Hematopoietic multipotent progenitor cell treated with erythropoietin and hydrocortisone succinate and interleukin-3 and kit ligand, for 4 days (in vitro differentiated cells): ENCODE measurements at places on chromosomes 2 and 18.

- DNase-seq: no peak
Observed at GRCh38 chr18:62438018-62438329, 84.9 kb upstream of the ZCCHC2 start.

- DNase-seq: no peak
Observed at GRCh38 chr2:12457831-12458230, 258.9 kb upstream of the TRIB2 start.

GRCh38 chr18:57443702-57444101 is 8.5 kb downstream of the ONECUT2 start:
- no peak for DNase-seq

- no peak for DNase-seq
Observed at GRCh38 chr2:99609851-99610381, 120.1 kb upstream of the REV1 start.

DNA sequence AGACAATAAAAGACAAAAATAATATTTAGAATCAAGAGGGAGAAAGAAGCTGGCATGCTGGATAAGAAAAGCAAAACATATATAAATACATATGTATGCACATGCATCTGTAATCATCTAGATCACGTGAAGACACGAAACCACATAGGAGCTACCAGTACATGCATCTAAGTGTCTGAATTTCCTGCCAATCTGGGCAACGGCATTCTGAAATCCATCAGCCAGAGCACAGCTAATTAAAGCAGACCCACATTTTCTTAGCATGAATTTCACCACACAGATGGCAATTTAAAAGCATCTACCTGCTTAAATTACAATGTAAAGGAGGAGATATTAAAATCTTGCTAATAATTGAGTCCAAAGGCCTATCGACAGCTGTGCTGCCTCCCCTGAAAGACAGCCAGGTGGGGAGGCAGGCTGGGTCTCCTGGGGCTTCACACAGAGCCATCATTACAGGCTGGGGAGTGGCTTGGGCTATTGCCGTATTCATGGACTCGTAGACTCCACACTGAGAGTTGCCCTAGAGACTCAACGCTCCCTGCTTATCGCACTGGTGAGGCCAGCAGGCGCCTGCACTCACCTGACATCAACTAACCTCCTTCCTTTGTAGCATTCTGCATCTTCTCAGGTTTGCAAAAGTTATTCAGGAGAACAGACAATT is 272.5 kb upstream of the PXDN start:
- DNase-seq: no peak

DNA sequence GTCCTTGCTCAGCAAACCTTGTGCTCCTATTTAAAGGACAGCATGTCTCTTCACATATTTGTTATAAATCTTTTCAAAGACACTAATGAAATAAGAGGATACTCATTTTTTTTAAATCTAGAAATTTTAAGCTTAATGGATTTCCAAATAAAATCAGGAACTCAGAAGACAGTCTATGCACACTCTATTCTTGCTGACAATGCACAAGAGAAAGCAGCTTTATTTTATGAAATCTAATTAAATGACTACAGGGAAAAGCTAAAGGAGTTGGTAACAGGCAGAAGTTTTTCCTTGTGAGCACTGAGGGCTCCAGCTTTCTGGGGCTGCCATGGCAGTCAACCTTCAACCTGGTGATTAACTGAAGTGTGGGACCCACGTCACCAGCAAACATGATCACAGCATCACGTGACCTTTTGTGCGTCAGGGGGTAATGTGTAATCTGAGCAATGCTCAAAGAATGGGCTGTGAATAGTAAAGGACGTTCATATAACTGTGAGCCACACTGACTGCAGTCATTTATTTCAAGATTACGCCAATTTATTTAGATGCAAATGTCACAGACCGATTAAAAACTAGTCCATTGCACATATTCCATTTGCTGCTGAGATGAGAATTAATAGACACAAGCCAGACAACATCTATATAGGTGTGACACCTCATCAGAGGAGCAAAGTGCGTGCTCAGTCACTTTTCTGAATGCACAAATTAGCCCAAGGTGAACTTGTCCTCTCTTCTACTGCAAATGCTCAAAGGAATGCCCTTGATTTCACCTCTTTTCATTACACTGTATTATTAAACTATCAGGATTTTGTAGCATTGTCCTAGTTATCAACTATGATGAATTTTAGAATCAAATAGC is 11.6 kb upstream of the DNER start:
- no peak for DNase-seq

DNA sequence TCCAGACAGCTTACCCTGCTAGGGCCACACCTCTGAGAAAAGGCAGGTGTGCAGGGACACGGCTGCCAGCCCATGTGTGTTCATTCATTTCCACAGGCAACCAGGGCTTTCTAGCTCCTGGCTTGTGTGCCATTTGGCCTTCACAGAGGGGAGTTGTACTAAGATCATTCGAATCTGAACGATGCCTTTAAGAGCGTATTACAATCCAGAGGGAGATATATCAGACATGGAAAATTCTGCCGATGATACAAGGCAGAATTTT is 64.2 kb upstream of the OTOF start:
- no peak for DNase-seq

DNA sequence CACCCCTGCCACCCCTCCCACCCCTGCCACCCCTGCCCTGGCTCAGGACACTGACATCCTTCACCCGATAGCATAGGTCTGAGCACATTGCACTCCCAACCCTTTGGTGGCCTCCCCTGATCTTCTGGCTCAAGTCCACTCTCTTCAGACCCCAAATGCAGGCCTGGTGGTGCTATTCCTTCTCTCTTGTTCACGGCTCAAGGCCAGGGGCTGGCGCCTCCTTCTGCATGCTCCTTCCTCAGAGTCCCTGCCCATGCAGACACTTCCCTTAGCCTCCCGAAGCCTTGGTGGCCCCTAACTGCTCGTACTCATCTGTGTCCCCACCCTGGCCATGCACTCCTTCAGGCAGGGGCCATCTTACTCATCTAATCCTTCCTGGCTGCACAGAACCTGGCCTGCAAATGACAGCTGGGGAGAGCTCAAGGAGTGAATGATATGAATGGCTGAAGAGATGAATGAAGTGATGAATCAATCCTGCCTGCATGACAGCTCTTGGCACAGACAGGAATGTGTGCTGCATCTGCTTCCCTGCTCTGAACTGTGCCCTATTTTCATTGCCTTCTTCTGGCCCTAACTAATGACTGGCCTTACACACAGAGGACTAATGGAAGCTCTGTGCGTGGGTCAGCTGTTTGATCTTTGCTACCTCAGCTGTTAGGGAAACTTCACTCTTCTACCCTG is 290.8 kb downstream of the DYSF start:
- DNase-seq: no peak

- DNase-seq: no peak
Observed at GRCh38 chr2:72138011-72138881, 9.4 kb downstream of the CYP26B1 start.
